A549 treated with AZD2906 at 1 μM for 4 hours (cell line): ENCODE measurements at places on chromosomes 11 and 22. TPM values are rescaled to one million over a fixed set of nuclear protein-coding genes. Genes with fewer than 3 reads are reported as not detected.

RAG1 gene
- 0.10 to 0.71 TPM (median 0.39 TPM) in 5 replicates for total RNA-seq

FAM227A gene
- 0.38 to 0.68 TPM (median 0.60 TPM) in 5 replicates for total RNA-seq

SHISA8 gene
- total RNA-seq = 0.18 to 0.30 TPM (median 0.23 TPM) in 4 of 5 replicates, not detected in the other

OR8G5 gene
- not detected in 5 replicates for total RNA-seq

SERGEF gene
- total RNA-seq = 15.1 to 19.3 TPM (median 16.9 TPM) in 5 replicates
